ENCODE measurements at places on chromosomes 16 and 17.

GRCh38 chr17:59760160-59760559 lies 52.7 kb downstream of the VMP1 start:
- no peak for DNase-seq

DNA sequence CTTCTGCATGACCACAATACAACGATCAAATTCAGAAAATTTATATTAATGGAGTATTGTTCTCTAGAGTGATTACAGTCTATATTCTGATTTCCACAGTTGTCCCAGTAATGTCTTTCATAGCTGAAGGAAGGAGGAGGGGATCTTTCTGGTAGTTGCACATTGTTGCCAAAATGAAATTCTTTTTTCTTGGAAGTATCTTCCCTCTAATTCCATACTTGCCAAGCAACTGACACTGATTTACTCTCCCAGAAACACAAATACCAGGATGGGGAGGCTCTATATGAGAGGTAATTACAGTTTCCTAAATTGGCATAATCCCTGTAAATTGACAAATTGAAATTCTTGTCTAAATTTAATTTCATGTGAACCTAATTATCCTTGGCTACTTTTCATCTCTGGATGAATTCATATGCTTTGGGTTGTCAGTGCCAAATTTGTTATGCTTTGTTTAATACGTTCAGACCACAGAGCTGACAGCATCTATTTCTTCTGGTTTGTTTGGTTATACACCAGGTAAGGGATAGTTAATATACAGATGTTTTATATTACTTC lies 30.0 kb downstream of the NOL11 start:
- DNase-seq, result no peak

DNA sequence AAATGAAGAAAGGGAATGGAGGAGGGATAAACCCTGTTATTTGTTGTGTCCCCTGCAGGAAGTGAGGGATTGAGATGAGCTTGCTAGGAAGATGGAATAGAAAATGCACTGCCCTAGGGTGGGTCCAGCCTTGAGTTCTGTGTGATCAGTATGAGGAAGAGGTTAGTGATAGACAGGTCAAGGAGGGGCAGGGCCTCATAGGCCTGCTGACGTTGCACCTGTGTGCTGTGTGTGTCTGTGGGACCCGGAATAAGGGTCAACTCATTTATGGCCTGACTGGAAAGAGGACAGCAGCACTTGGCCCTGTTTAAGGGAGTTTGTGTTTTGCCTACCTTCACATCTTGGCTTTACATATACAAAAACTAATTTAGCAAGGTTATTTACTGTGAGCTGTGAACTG lies 26.3 kb downstream of the DEF8 start:
- no peak for DNase-seq

DNA sequence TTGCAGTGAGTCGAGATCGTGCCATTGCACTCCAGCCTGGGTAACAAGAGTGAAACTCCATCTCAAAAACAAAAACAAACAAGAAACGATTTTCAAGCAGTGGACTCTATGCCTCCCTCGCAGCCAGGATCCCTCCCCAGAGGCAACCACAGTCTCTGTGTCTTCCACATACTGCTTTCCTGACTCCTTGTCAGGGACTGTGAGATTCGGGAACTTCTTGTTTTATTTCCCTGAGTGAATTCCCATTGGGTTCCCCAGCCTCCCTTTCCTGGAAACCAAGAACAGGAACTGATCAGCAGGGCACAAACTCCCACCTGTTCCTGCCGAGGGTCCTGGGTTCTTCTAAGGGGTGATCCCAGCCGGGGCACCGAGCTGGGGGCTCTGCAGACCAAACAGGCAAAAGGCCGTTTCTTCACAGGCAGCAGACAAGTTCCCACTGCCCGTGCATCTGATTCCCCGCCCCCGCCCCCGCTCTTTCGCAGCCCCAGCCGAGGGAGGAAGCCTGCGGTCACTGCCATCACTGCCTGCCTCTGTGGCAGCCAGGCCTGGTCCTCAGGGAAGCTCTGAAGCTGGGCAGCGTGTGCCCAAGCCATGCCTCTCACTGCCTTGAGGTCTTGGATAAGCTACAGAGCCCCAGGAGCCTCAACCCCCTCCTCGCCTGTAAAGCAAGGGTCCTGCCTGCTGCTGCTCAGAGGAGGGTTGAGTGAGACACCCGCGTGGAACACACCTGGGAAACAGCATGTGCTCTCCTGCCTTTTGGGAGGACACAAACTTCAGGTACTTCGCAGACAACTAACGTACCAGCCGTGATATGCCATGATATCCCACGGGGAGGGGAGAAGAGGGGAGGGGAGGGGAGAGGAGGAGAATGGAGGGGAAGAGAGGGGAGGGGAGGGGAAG lies 5.5 kb upstream of the PIEZO1 start:
- DNase-seq, result no peak

- DNase-seq, result peak; percentile 57
Observed at GRCh38 chr17:72614871-72615626, 477.4 kb downstream of the SLC39A11 start.

DNA sequence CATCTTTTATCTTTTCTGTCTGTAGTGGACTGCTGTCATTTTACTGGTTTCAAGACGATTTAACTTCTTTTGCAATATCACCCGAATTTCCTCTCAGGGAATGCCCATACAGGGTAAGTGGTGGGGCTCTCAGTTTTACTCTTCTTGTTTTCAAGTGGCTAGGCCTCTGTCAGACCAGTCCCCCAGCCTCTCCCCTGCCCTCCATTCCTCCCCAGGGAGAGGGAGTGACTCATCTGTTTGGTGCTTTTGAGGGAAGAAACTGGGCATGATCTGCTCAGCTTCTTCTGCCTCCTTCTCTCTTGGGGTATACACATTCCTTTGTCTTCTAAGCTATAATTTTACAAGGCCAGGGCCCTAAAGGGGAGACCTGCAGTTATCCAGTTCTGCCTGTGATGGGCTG lies 332.0 kb downstream of the CBLN1 start:
- peak; percentile 24 for DNase-seq

- DNase-seq, result no peak
Observed at GRCh38 chr16:9091867-9092281, 430 bp downstream of the HAPSTR1 start.

- no peak for DNase-seq
Observed at GRCh38 chr17:17077861-17078732, 35.8 kb downstream of the MPRIP start.
